Stromal cell of bone marrow (primary cell): ENCODE measurements at places on chromosomes 5 and 9.

- no peak for DNase-seq
Observed at GRCh38 chr5:16965581-16965980, 29.5 kb upstream of the MYO10 start.

- no peak for DNase-seq
Observed at GRCh38 chr9:116998305-116998704, 311.2 kb downstream of the TRIM32 start.

DNA sequence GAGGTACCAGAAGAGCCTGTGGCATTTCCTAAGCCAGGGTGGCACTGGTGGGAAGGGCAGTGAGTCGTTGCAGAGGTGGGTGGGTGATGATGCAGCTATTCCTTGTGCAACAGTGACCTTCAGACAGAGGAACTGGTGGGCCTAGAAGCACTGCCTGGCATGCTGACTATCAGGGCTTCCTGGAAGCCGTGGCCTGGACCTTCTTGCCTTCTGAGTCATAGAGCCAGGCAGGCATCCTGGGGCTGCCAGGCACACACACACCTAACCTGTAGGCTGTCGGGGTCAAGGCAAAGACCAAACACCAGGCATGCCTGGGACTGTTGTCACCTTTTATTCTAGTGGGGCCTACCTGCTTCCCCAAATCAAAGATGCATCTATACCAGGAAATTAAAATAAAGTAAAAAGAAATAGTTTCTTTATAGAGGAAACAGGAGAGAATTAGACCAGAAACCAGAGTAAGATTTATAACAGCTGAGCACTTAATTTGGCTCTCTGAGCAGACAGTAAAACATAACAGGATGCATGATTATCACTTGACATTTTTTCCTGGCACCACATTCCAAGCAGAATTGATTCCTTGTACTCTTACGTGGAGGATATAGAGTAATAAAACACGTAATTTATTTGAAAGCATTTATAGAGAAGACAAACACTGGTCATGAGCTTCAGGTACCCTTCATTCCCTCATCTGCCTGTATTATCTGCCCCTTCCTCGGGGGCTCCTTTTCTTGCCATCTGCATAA lies 25.1 kb downstream of the NANS start:
- DNase-seq = no peak

- no peak for DNase-seq
Observed at GRCh38 chr5:174306345-174307030, 261.0 kb downstream of the NSG2 start.

GRCh38 chr9:92608909-92609445 lies 61.0 kb downstream of the IPPK start:
- DNase-seq = no peak

DNA sequence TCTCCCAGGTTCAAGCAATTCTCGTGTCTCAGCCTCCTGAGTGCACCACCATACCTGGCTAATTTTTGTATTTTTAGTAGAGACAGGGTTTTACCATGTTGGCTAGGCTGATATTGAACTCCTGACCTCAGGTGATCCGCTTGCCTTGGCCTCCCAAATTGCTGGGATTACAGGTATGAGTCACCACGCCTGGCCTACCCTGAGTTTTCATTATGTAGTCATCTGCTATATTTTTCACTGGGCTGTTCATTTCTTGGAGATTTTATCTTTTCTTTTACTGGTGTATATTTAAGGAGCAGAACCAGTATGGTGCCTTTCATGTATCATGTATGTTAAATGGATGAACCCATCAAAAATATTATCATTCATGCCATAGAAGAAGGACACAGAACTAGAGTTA lies 377.0 kb upstream of the ACTBL2 start:
- DNase-seq = no peak

DNA sequence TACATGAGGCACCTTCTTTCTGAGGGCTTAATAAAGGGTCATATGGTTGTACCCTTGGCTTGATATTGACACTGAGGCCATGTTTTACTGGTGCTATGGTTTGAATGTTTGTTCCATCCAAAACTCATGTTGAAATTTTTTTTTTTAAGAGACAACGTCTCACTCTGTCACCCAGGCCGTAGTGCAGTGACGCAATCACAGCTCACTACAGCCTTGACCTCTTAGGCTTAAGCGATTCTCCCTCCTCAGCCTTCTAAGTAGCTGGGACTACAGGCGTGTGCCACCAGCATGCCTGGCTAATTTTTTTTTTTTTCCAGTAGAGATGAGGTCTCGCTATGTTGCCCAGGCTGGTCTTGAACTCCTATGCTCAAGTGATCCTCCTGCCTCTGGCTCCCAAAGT lies 20.9 kb downstream of the FAM151B start:
- DNase-seq = no peak

GRCh38 chr5:146920351-146920881 lies 41.9 kb upstream of the PPP2R2B start:
- no peak for DNase-seq

DNA sequence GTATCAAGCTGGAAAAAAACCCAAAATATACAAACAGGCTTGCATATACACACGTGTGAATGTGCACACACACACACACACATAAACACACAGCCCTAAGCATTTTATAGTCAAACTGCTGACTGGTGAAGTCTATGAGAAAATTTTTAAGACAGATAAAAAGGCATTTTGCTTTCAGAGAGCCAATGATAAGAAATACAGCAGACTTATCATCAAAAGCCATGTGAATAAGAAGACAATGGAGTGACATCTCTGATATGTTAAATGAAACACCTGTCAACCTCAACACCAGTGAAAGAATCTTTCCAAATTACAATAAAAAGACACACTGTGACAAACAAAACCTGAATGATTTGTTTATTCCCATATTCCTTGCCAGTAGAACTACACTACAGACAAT lies 233.3 kb downstream of the CDH9 start:
- DNase-seq = no peak

- no peak for DNase-seq
Observed at GRCh38 chr9:111413996-111414395, 70.2 kb downstream of the ECPAS start.

DNA sequence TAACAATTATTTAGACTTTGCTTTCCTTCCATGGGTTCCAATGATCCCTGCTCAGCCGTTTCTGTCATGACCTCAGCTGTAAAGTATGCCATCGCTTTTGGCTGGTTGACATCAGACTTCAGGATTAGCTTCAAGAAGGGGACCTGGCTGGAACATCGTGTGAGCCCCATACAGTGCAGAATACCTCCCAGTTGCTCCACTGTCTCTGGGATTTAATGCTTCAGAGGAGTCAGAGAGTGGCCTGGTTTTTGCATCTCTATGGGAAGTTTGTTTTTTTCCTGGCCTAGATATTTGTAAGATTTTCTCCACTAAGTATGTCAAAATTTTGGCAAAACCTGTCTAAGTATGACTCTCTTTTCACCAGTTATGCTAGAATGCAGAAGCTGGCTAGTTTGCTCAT lies 216.9 kb downstream of the GABBR2 start:
- no peak for DNase-seq
